ENCODE measurements at places on chromosomes 13 and 19. TPM values are rescaled to one million over a fixed set of nuclear protein-coding genes. Genes with fewer than 3 reads are reported as not detected.
A peak's percentile ranks its signal among the peaks of the same experiment; 100 is the strongest.

- DNase-seq = no peak
These were observed 2.7 kb downstream of the S1PR2 start for GRCh38 chr19:10228393-10228792.

The SOX1 gene
- total RNA-seq = not detected

- DNase-seq = no peak
These were observed 554.1 kb upstream of the MIR17HG start for GRCh38 chr13:90793261-90793820.

GRCh38 chr19:53254411-53255341 is at the start of gene ZNF677:
Gene ZNF677 (minus strand): TSS chr19:53254873. CDS start chr19:53251550, 3,323 bp downstream.
- DNase-seq = peak; percentile 95

- DNase-seq = peak; percentile 79
These were observed 28.8 kb downstream of the EPN1 start for GRCh38 chr19:55703790-55704215.

- no peak for DNase-seq
These were observed 50.5 kb downstream of the SOX1 start for GRCh38 chr13:112117258-112117954.

The RNF225 gene
- total RNA-seq = 0.55 TPM

Data from upper lobe of right lung (tissue), 1 donor.